Bladder microvascular endothelial cell (primary cell): ENCODE measurements at places on chromosomes 4 and X. TPM values are rescaled to one million over a fixed set of nuclear protein-coding genes. Genes with fewer than 3 reads are reported as not detected.

The USP17L26 gene
- not detected in 2 replicates for total RNA-seq

The DUSP9 gene
- total RNA-seq = under 0.01 and 0.13 TPM in 2 replicates

The PABPC4L gene
- 1.4 and 1.5 TPM in 2 replicates for total RNA-seq

The STK32B gene
- 22.8 and 29.6 TPM in 2 replicates for total RNA-seq

The TMEM165 gene
- 87.9 and 138 TPM in 2 replicates for total RNA-seq

The HPSE gene
- total RNA-seq = 0.81 and 5.1 TPM in 2 replicates

The MPP1 gene
- total RNA-seq = 29.1 and 33.8 TPM in 2 replicates
